ENCODE measurements at places on chromosomes 16 and 17.

GRCh38 chr17:20141198-20141972 is 132.2 kb downstream of the SPECC1 start:
- no peak for DNase-seq

DNA sequence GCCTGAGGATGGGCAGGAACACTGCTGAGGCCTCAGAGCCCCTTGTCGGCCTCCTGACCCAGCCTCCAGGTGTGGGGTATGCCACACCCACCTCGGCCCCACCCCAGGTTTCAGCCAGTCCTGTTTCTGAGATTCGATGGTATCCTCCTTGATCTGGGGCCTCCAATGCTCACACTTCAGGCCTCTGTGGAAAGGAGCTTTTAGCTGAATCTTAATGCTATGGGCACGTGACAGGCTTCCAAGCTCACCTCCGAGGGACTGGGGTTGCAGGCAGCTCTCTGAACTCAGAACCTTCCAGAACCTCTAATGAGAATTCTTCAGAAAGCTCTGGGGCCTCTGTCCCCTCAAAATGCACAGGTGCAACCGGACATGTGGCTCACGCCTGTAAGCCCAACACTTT is 54.8 kb downstream of the SCNN1B start:
- DNase-seq: no peak

GRCh38 chr16:31696968-31697743 is 169.5 kb downstream of the AHSP start:
- no peak for DNase-seq

GRCh38 chr17:68560966-68561720 is 40.0 kb downstream of the FAM20A start:
- no peak for DNase-seq

DNA sequence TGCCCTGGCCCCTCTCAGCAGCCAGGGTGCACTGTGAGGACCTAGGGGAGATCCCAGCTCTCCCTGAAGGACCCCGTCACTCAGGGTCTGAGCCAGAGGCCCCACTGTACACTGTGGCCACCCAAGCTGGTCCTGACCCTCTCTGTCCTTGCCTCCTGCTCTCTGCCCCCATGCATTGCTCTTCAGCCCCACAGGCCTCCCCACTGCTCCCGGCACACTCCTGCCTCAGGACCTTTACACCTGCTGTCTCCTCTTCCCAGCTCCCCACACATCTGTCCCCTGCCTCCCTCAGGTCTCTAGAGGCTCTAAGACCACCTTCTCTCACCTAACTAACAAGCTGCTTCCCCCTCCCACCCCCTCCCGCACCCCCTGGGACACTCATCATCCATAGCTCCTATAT is 12.9 kb upstream of the RAI1 start:
- DNase-seq: no peak

DNA sequence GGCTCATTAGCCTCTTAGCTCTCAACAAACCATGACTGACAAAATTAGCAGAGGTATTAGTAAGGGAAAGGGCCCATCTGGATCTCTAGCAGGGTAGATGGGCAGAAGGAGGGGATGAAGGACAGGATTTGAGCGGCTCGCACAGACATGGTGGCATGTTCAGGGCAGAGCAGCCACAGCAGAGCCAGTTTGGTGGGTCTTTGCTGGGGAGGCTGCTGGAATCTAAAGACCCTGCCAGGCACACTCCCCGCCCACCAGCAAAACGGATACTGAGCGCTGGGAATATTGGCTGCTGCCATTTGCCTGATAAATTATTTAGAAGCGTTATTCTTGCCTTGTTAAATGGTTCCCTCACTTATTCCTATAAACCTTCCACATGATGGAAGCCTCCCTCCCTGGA is 20.7 kb upstream of the NAT9 start:
- DNase-seq: no peak

- DNase-seq: no peak
Measured at GRCh38 chr17:76492989-76493501, 8.2 kb downstream of the RHBDF2 start.
